ENCODE measurements at places on chromosomes 4 and X.

DNA sequence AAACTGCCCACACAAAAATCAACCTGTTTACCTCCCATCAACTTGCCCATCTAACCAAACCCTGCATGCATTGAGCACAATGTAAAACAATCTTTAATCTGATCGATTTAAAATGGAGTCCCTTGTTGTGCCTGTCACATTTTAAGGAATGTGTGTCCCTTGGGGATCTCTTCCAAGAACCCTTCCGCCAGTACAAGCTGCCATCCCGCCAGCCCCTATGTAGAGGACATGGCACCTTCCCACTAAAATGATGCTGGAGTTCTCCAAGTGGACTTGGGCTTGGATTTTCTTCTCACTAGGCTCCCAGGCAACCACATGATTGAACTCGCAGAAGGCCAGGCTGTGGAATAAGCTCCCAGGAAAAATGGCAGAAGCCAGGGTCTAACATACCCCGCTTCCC, 45.8 kb upstream of the ENPP6 start:
- no peak for DNase-seq

GRCh38 chr4:184649971-184650855, 675 bp downstream of the PRIMPOL start:
- peak; percentile 64 for DNase-seq

- no peak for DNase-seq
Measured at GRCh38 chr4:42570221-42570620, 86.7 kb downstream of the ATP8A1 start.

- DNase-seq: no peak
Measured at GRCh38 chr4:11949355-11949754, 520.7 kb upstream of the HS3ST1 start.

GRCh38 chr4:186553717-186554116, 1.6 kb downstream of the MTNR1A start:
- no peak for DNase-seq

- no peak for DNase-seq
Measured at GRCh38 chrX:111170017-111170416, 74.0 kb downstream of the PAK3 start.

GRCh38 chrX:16239211-16239610, 71.9 kb downstream of the MAGEB17 start:
- no peak for DNase-seq

DNA sequence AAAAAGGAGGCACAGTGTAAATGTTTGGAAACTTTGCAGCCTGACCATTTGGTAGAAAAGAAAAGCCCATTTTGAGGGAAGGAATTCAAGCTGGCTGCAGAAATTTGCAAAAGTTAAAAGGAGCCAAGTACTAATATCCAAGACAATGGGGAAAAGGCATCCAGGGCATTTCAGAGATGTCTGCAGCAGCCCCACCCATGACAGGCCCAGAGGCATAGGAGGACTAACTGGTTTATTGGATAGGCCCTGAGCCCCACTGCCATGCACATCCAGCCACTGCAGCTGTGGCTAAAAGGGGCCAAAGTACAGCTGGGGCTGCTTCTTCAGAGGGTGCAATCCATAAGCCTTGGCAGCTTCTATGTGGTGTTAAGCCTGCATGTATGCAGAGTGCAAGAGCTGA, 104.9 kb downstream of the HS3ST1 start:
- DNase-seq: no peak

GRCh38 chrX:41351923-41352322, 18.0 kb downstream of the DDX3X start:
- DNase-seq: no peak

DNA sequence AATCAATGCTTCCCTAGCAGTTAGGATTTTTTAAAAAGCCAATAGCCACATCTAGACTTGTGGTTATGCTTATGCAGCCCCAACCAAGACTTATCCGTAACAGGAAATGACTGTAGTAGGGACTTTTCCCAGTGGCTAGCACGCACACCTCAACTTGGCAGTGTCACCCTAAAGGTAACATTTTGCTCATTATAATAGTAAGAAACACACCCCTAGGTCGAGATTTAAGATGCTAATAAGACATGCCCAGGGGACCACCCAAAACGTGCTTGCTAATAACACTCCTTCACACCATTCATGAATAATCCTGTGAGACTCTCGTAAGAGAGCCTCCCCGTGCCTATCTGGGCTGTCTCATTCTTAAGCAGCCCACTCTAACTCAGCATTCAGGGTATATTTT, 195.3 kb downstream of the CHIC1 start:
- no peak for DNase-seq

DNA sequence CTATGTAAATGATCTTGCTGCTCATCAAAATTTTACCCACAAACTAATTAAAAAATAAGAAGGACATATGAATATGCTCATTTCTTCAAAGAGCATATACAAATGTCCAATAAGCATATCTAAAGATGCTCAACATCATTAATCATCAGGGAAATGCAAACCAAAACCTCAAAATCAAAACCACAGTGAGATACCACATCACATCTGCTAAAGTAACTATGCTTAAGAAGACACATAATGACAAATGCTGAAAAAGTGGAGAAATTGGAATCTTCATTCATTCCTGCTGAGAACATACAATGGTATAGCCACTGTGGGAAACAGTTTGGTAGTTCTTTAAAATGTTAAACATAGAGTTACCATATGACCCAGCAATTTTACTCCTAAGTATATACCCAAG, 81.9 kb downstream of the AFF2 start:
- no peak for DNase-seq

DNA sequence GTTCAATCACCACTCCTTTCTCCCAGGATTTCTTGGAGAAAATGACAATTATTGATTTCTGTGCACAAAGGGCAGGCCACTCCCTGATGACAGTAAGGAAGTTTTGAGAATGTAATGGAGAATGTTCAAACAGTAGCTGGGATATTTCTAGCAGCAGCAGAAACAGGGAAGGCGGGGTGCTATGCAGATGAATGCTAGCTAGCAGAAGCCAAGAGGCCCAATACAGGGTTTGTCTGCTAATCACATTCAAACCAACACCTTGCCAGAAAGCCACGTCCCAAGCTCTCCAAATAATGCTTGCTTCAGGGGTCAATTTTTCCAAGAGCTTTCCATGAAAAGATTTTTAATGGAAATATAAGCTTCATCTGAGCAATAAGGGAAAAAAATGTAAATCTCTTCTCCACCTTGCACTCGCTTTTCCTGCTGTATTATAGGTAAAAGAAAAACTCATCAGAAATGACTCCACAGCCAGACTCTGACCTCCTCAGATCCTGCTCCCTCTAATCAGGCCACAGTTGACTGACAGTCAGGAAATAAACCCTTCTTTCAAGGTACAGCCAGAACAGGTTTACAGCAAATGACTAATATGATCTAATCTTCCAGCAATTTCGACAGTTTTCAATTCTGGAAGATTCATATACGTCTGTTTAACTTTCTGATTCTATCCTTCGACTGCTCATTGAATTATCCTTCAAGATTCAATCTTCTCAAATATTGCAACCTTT, 84.7 kb upstream of the PCDH19 start:
- DNase-seq: no peak

DNA sequence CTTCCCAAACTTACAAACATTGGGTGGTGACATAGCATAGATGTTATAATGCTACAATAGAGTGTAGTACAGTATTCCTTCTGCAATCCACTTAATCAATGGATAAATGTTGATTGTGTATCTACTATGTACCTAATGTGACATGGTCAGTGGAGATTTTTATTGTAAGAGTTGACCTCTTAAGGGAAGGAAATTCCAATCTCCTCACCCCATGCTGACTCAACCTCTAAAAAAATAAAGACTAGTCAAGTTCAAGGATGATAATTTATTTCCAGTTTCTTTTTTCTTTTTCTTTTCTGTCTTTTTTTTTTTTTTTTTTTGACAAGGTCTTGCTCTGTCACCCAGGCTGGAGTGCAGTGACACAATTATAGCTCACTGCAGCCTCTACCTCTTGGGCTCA, 206.5 kb upstream of the STS start:
- no peak for DNase-seq

DNA sequence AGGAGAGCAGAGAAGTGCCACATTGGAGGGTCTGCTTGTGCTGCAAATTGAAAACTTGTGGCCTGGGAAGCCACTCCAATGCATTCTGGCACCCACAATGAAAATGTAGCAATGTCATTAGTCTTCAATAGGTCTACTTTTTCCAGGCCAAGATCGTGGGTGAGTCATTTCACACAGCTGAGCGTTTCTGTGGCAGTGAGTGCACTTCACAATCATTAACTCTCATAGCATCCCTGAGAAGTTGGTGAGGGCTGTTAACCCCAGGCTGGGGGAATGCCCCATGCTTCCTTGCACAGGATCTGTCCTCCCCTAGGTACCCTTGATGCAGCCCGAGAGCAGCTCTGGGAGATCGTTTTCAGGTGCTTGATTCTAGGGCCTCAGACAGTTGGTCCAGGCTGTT, 196.8 kb upstream of the ATP6AP2 start:
- peak; percentile 16 for DNase-seq

DNA sequence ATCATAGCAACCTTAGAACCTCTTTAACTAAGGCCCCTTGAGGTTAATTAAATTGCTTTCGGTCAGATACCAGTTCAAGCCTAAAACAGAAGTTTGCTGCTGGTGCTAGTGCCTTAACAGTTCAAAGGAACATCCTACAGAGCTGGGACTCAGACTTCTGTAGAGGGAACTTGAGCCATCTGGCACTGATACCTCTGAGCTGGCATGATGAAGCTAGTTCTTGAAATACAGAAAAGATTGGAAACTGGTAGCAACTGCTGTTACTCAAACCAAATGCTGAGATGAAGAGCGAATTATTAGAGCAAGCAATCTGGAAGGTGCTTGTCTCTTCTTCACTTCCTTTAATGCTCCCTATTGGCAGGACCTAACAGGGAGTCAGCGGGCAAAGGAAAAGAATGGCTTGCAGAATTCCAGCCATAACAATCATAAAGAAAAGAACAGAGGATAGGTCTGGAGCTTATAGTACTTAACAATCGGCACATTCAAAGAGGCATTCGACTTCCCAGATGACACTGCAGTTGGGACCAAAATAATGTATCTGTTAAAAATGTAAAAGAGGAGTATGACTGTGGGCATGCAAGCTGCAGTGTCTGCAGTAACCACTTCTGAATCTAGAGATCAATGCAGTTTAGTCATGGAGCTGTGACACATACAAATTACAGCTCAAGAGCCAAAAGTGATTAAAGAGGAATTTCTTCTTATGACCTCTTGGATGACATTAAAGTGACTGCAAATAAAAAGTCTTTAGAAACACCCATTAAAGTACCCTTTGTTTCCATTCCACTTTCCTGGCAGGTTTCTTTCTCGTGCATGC, 298.9 kb downstream of the PDGFC start:
- DNase-seq: no peak

DNA sequence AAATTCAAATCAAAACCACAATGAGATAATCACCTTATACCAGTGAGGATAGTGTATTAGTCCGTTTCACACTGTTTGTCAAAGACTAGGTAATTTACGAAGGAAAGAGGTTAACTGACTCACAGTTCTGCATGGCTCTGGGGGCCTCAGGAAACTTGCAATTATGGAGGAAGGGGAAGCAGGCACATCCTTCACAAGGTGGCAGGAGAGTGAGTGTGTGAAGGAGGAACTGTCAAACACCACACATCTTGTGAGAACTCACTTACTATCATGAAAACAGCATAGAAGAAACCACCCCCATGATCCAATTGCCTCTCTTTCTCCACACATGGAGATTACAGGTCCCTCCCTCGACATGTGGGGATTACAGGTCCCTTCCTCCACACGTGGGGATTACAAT, 54.7 kb upstream of the TRPC5 start:
- DNase-seq: no peak

- no peak for DNase-seq
Measured at GRCh38 chr4:151796106-151796505, 35.3 kb upstream of the GATB start.
